Uterine smooth muscle cell (primary cell): ENCODE measurements at places on chromosomes 6 and 20. TPM values are rescaled to one million over a fixed set of nuclear protein-coding genes. Genes with fewer than 3 reads are reported as not detected.

Gene COX4I2
- total RNA-seq, result not detected in 2 replicates

Gene KCNQ2
- total RNA-seq, result not detected in 2 replicates

Gene PPP1R3G
- 2.8 and 2.9 TPM in 2 replicates for total RNA-seq

Gene TDRD6
- total RNA-seq, result 0.11 and 0.12 TPM in 2 replicates

Gene FBXL4
- total RNA-seq, result 15.7 and 17.9 TPM in 2 replicates

Gene BCLAF1
- 103 and 155 TPM in 2 replicates for total RNA-seq

Gene DDX43
- total RNA-seq, result under 0.01 and 2.7 TPM in 2 replicates

Gene OSBPL2
- total RNA-seq, result 23.0 and 32.7 TPM in 2 replicates

Gene REM1
- not detected in 2 replicates for total RNA-seq

Gene SNAP91
- total RNA-seq, result 0.11 and 2.9 TPM in 2 replicates

Gene PLCB4
- 1.9 and 2.1 TPM in 2 replicates for total RNA-seq

Gene WASF1
- 9.0 and 10.7 TPM in 2 replicates for total RNA-seq

Gene RGS19
- 7.5 and 8.7 TPM in 2 replicates for total RNA-seq

Gene SDCBP2
- 1.2 and 1.5 TPM in 2 replicates for total RNA-seq

Gene MBOAT1
- total RNA-seq, result 6.5 and 11.6 TPM in 2 replicates

Gene RNF182
- total RNA-seq, result 1.1 and 1.8 TPM in 2 replicates
